T-helper 17 cell (primary cell): ENCODE measurements at places on chromosomes 11 and 22.

GRCh38 chr22:24066865-24067264 lies 55.8 kb downstream of the CABIN1 start:
- DNase-seq = no peak

- DNase-seq = no peak
Observed at GRCh38 chr11:124541204-124541603, 2.2 kb downstream of the OR8B12 start.

- no peak for DNase-seq
Observed at GRCh38 chr11:46914363-46914762, 4.0 kb downstream of the LRP4 start.

DNA sequence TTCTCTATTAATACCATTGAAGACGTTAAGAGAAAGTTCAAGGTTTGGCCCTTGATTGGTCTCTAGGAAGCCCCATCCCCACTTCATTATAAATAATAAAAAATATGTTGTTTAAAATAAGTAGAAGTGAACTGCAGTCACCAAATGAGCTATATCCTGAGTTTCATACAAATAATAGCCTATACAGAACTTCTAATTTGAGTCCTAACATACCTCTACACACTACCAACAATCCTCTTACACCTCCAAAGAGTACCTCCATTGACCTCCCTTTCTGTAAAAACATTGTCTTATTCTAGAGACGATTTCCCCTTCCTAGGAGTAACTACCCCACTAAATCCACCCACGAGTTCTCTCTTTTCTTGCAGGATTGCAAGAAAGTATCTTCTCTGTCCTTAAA lies 7.2 kb upstream of the HBD start:
- DNase-seq = no peak

GRCh38 chr11:65311170-65311678 lies 3.4 kb upstream of the CDC42EP2 start:
- no peak for DNase-seq

GRCh38 chr11:16114978-16115871 lies 241.1 kb downstream of the SOX6 start:
- DNase-seq = no peak

- no peak for DNase-seq
Observed at GRCh38 chr11:70952191-70952590, 300.2 kb downstream of the SHANK2 start.

- no peak for DNase-seq
Observed at GRCh38 chr11:105861225-105861624, 160.8 kb downstream of the MSANTD4 start.

GRCh38 chr11:12667646-12668045 lies 6.6 kb upstream of the TEAD1 start:
- DNase-seq = no peak

DNA sequence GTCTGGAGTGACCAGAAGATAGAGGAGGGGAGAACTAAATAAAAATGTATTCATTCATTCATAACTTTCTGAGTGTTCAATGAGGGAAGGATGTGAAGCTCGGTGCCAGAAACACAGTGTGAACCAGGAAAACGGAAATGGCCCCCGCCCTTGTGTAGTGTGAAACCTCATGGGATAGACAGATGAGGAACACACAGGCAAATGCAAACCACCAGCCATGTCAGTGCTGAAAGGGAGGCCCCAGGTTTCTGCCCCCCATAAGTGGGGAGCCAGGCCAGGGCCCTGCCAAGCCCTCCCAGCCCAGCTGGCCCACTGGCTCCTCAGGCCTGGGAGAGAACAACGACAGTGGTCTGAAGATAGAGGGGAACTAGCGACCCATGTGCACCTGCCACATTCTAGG lies 30.5 kb downstream of the LARGE1 start:
- DNase-seq = no peak

DNA sequence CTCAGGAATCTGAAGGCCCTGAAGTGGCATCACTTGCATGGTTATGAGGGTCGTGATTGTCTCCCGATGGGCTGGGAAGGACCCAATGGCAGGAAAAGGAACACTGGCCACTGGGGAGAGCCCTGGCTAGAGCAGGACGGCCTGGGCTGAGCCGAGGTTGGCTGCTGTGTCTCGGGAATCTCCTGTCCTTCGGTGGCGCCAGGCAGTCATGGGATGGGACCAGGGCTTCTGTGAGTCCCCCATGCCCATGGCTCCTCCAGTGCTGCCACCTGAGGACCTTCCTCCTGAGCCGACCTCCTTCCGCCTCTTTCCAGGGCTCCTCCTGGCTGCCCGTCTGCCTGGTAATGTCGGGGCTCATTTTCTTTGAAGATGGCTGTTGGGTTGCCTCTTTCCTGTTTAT lies 1394.0 kb downstream of the BRD1 start:
- DNase-seq = no peak

DNA sequence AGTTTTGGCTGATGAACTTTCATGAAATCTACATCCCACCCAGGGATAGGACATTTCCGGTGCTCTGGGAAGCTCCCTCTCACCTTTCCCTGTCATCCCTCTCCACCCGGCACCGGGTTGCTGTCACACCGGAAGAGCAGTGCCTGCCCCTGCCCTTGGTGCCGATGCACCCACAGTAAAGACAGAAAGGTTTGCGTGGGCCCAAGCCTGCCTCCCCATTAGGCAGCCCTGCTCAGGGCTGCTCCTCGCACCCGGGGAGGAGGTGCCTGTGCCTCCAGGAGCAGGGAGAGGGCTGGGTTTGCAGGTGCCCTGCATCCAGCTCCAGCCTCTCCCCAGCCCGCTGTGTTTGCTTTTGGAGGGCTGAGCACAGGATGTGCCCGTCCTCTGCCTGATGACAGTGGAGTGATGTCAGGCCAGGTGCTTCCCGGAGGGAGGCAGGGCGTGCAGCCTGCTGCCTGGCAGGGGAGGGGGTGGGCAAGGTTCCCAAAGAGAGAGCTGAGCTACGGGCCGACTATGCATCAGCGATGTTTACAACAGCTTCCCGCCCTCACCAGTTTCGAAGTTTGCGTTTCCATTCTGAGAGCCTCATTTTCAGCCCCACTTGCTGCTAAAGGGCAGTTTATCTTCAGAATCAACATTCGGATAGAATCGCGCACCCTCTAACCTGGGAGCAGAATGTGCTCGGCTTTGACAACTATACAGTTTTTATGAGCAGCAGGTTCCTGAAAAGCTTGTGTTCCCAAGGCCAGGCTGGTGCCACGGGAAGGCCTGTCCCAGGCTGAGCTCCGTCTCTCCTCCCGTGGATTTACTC lies 83.2 kb upstream of the CLDN5 start:
- no peak for DNase-seq

DNA sequence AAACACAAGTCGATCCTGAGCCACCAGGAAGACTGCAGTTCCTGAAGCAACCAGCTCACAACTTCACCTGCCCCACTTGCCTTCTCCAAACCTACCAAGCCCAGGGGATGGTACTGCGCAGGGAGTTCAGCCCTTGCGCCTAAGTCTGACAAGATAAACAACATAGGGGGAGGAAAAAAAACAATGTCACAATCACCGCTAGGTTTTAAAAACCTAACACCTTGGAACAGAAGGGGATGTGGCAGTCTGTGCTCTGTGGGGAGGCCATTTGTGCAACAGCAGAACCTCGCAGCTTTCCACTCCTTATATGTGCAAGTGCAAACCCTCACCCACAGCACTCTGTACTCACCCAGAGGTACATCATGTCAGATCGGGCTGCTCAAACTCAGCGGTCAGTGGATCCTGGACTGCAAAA lies 134.2 kb downstream of the RBFOX2 start:
- no peak for DNase-seq

DNA sequence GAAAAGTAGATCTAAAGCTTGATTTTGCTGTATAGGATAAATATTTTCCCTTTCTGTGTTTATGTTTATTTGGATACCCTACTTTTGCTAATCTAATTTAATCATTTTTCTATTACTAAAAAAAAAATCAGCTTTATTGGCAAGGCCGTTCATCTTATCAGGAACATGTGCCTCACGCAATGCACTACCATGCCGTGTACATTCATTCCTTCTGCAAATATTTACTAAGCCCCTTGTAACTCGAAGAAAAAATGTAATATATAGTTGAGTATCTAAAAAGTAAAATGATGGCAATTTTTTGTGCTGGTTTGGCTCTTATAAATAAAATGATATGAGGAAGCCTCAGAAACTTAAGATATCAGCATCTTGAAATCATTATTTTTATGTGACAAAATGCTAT lies 8.9 kb downstream of the UVRAG start:
- DNase-seq = no peak

- no peak for DNase-seq
Observed at GRCh38 chr11:88363648-88364065, 26.1 kb upstream of the CTSC start.

DNA sequence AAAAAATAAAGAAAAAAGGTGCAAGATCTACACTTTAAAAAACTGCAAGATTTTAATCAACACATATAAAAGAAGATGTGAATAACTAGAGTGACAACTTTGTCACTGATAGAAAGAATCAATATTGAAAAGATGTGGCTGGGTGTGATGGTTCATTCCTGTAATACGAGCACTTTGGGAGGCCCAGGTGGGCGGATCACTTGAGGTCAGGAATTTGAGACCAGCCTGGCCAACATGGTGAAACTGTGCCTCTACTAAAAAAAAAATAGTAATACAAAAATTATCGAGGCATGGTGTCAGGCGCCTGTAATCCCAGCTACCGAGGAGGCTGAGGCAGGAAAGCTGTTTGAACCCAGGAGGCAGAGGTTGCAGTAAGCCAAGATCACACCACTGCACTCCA lies 21.0 kb upstream of the FBLN1 start:
- DNase-seq = no peak

GRCh38 chr11:64970731-64971151 lies 1.2 kb downstream of the MAJIN start:
- DNase-seq = no peak

- DNase-seq = no peak
Observed at GRCh38 chr11:108944471-108945178, 279.8 kb downstream of the DDX10 start.

- DNase-seq = no peak
Observed at GRCh38 chr11:4074266-4074665, 20.3 kb upstream of the RRM1 start.

GRCh38 chr11:33687733-33688479 lies 12.7 kb downstream of the C11orf91 start:
- no peak for DNase-seq

GRCh38 chr11:14622223-14622954 lies 21.2 kb upstream of the PDE3B start:
- DNase-seq = no peak

DNA sequence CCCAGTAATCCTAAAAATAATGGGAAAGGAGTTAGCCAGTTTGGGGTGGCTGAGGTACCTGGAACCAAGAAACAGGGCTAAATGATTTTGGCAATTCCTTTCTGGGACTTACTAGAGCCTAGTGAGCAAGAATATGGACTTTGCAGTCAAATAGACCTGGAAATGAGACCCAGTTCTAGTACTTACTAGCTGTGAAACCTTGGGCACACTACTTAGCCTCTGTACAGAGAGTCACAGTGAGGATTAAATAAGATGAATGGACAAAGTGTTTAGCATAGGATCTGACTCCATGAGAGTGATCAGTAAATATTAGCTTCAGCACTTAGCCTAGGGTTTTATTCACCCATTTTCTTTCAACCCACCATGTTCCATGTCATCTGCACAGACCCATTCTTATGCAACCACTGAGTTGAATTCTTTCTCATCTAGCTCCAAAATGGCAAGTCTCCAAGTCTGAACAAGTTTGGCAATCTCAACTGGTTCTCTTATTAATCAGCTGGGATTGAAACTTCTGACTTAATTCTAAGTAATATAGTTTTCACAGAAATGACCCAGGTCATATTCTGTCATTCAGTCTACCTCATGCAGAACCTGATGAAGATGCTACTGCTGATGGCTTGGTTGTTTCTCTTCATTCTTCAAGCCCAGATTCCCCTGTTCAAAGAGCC lies 15.0 kb upstream of the SORL1 start:
- DNase-seq = no peak

GRCh38 chr11:129917231-129917630 lies 21.9 kb upstream of the NFRKB start:
- DNase-seq = no peak

GRCh38 chr11:17504330-17505107 lies 27.9 kb upstream of the ABCC8 start:
- peak; percentile 59 for DNase-seq

- no peak for DNase-seq
Observed at GRCh38 chr11:75579841-75580240, 17.8 kb downstream of the SERPINH1 start.

GRCh38 chr11:124657904-124658303 lies 15.6 kb downstream of the SIAE start:
- DNase-seq = no peak

DNA sequence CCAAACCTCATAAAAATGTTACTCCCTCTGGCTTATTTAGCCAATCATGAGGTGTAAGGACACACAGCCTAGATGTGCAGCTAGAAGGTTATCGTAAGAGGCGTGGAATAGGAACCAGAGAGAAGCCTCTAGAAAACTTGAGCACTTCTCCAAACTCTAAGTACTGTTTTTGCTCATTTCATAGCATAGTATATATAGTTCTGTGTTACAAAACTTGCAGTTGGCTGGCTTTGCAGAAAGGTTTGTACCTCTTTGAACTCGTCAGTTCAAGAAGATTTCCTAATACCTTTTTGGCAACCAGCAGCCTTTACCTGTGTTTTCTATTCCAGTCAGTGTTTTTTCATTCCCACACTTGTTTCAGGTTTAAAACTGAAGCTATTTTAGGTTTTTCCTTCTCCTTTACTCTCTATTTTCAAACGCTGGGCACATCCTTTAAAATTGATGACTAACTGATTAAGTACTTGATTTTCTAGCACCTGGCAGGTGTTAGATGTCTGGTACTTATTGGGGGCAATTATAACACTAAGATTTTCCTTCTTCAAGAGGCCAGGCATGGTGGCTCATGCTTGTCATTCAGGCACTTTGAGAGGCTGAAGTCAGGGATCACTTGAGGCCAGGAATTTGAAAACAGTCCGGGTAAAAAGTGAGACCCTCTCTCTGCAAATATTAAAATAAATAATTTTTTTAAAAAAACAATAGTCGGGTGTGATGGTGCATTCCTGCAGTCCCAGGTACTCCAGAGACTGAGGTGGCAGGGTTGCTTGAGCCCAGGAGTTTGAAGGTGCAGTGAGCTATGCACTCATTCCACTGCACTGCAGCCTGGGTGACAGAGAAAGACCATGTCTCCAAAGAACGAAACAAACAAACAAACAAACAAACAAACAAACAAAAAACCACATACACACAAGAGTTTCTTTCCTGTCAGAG lies 125.2 kb downstream of the LRRC4C start:
- DNase-seq = no peak

DNA sequence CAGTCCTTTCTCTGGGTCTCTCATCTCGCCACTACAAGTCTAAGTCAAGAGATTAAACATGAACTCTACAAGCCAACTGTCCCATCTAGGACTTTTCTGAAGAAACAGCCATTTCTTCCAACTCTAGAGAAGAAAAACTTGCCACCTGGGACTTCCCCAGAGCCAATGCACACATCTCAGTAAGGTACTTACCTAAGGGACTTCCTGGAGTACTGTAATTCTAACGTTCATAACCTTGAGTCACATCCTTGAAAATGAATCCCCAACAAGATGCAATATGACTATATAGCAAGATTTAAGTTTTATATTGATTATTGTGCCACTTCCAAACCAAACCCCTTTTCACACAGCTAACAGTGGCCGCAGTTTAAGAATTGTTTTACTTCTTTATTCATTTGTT lies 11.9 kb upstream of the ISX start:
- no peak for DNase-seq

- no peak for DNase-seq
Observed at GRCh38 chr11:126363706-126364248, 8.3 kb downstream of the ST3GAL4 start.
